ENCODE measurements at places on chromosomes 2 and 18.
A peak's percentile ranks its signal among the peaks of the same experiment; 100 is the strongest.

DNA sequence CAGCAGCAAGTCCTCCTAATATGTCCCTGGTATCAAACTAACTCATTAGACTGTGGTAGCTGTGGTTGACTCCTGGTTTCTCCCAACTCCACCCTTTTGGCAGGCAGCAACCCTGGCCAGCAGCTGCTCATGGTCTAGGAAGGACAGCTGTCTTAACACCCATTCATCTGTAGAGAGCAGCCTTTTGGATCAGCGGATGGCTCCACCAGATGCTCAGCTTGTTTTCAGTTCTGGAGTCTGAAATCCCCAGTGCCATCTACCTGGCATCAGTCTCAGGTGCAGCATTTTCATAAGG is 100.5 kb downstream of the SPOPL start:
- peak; percentile 88 for DNase-seq

- DNase-seq, result no peak
Observed at GRCh38 chr18:22728481-22729105, 204.5 kb upstream of the RBBP8 start.

GRCh38 chr2:237864940-237865622 is 5.7 kb downstream of the RAMP1 start:
- no peak for DNase-seq

DNA sequence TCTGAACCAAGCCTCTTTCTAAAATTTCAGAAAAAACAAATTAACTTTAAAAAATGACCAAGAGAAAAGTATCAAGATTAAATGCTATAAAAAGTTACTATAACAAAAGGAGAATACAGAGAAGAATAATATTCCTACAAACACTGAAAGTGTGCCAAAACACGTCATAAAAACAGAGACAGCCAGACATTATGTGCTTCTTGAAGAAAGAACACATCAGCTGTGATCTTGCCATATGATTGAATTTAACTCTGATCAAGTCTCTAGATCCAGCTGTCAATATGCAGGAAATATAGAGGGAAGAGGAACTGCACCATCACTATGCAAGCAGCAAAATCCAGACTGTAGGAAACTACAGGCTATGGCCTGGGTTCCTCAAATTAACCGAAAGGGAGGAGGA is 33.7 kb upstream of the COL5A2 start:
- DNase-seq, result no peak

GRCh38 chr2:241541564-241542277 is 16.8 kb upstream of the BOK start:
- DNase-seq, result no peak

GRCh38 chr2:61689568-61689967 is 151.4 kb upstream of the XPO1 start:
- DNase-seq, result no peak

GRCh38 chr2:207352978-207353671 is 176.6 kb upstream of the CREB1 start:
- DNase-seq, result no peak

- no peak for DNase-seq
Observed at GRCh38 chr2:233928594-233929351, 11.6 kb downstream of the TRPM8 start.

GRCh38 chr2:112001136-112001715 is 53.8 kb upstream of the TMEM87B start:
- no peak for DNase-seq

DNA sequence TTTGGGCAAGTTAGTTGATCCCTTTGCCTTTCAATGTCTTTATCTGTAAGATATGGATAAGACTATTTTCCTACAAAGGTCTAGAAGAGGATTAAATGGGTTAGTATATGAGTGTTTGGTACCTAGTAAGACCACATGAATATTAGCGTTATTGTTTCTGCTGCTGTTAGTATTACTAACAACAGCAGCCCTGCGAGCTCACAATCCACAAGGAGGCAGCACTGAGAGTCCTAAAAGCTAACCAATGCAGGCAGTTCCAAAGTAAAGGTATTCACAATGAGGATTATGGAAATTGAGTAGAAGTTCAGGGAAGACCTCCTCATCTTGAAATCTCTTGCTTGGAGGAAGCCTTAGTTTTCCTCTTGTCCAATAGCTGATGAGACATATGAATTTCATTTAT is 248.9 kb downstream of the TDRD15 start:
- peak; percentile 10 for DNase-seq

- no peak for DNase-seq
Observed at GRCh38 chr18:3875961-3876360, 426.0 kb downstream of the TGIF1 start.

DNA sequence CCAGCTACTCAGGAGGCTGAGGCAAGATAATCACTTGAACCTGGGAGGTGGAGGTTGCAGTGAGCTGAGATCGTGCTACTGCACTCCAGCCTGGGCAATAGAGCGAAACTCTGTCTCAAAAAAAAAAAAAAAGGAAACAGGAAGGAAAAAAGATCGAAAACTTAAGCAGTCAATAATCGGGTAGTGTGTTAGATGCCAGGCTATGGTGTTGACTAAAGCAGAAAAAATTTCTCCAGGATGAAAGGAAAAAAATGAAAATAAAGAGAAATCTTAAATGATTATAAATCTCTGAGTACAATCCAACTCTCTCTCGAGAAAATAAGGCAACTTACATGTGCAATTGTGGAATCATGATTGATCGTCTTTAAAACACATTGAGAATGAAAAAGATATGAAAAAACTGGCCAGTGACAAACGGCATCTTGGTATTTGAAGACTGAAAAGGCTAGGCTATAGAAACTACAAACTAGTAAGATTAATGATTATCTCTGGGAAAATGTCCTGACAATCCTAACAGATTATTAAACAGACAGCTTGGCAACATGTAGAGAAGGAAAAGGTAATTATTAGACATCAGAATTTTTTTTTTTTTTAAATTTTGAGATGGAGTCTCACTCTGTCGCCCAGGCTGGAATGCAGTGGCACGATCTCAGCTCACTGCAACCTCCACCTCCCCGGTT is 16.3 kb upstream of the EPHA4 start:
- no peak for DNase-seq

GRCh38 chr2:234410526-234410925 is 86.4 kb downstream of the ARL4C start:
- DNase-seq, result no peak

GRCh38 chr2:237128026-237128703 is 42.5 kb downstream of the COPS8 start:
- DNase-seq, result no peak

- DNase-seq, result no peak
Observed at GRCh38 chr2:17104454-17104853, 413.8 kb downstream of the RAD51AP2 start.

GRCh38 chr2:105149272-105149671 is 92.3 kb upstream of the GPR45 start:
- no peak for DNase-seq

- no peak for DNase-seq
Observed at GRCh38 chr2:159797225-159797542, 824 bp downstream of the CD302 start.

GRCh38 chr2:239692362-239692851 is 291.6 kb upstream of the HDAC4 start:
- peak; percentile 72 for DNase-seq

DNA sequence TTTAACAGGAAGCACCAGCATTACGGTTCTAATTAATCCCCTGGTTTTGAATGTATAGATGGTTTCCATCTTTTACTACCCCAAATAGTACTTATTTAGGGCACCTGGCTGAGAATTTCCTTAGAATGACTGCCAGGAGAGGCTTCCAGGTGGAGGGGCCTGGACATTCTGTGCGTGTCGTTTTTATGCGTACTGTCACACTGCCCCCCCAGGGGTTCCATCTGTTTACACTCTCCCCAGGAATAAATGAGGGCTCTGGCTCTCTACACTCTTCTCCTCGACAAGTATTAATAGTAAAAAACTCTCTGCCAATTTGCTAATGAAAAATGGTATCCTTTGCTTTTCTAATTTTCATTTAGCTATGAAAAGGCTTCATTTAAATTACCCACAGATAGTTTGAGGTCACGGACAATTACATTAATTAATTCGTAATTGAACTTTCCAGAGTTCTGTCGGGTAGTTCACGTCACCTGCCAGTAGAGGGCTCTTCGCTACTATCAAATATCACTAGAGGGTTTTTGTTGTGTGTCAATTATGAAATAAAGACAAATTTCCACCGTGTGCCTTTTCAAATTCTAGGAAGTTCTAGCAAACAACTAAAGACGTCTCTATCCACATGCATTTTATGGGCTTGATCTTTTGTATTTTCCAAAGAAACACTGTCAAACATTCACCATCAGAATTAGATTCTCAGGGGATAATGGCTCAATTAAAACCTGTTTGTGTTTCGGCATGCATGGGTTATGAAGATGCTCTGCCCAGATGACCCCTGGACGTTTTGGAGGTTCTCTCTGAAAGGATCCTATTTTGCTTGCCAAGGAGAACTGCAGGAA is 88.8 kb upstream of the ASB18 start:
- peak; percentile 4 for DNase-seq

- no peak for DNase-seq
Observed at GRCh38 chr2:187819624-187820023, 265.4 kb upstream of the TFPI start.

- DNase-seq, result no peak
Observed at GRCh38 chr18:68937029-68937599, 139.2 kb downstream of the CCDC102B start.

- DNase-seq, result no peak
Observed at GRCh38 chr2:23918837-23919489, 8.0 kb downstream of the ATAD2B start.

- DNase-seq, result no peak
Observed at GRCh38 chr2:127909019-127909418, 23.3 kb upstream of the AMMECR1L start.

DNA sequence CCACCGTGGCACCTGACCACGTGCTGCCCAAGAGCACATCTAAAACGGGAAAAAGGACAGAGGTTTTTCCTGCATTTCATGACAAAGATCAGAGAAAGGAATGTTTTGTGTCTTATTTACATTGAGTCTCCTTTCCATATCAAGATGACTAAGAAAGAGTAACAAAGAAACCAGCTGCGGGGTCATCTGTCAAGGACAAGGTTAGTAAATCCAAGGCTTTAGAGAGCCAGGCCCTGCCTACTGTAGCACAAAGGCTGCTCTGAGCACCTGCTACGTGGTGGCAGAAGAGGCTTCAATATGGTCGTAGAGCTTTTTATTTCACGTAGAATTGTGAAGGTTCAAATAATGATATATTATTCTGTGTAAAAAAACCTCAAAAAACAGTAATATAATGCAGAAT is 51.0 kb downstream of the PRELID3A start:
- no peak for DNase-seq

- no peak for DNase-seq
Observed at GRCh38 chr2:181130686-181131085, 150.3 kb downstream of the UBE2E3 start.

GRCh38 chr2:157929871-157930667 is 53.9 kb upstream of the ACVR1 start:
- no peak for DNase-seq

- DNase-seq, result no peak
Observed at GRCh38 chr2:159907909-159908308, 109.9 kb upstream of the CD302 start.

DNA sequence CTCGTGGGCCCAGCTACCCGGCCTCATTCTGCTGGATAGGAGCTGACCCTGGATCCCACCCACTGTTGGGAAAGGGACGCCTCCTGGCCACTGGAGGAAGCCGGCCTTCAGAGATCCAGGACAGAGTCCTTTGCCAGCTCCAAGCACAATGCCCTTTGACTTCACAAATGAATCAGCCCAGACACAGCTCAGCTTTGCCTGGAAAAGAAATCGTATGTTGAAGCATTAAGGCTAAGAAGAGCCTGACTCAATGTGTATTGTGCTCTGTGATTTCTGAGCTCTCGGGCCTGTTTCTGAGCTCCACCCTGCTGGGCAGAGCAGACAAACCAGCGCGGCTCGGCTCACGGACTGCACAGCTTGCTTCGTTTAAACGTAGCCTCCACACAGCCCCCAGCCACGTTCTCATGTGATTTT is 162.9 kb upstream of the APCDD1 start:
- DNase-seq, result no peak

DNA sequence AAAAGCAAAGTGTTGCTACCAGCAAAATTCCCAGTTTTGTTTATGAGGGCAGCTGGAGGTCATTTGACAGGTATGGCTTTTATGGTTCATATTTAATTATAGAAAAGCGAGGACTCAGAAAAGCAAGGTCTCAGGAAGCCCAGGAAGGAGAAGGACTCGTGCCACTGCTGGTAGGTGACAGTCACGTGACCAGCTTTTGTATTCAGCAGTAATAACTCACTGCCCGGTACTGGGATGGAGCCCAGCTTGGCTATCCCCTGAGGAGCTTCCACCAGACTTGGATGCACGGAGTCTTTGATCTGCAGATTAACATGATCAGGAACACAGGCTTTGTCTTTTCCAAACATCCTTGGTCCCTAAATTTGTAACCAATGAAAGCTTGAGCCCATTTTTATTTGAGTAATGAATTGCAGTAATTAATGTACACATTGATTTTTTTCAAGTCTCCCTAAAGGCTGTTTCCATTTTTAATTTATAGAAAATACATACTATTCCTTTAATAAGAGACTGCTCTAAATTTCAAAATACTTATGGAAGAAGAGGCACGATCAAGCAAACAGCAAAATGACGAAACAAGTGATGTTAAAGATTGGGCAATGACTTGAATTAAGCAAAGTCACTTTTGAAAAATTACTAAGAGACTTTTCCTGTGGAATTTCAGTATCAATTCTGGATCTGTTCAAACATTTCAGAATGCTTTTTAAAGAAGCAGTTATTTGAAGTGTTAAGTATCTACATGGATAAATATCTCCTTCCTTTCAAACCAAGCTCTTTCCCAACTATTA is 251.7 kb upstream of the HNRNPA3 start:
- no peak for DNase-seq

DNA sequence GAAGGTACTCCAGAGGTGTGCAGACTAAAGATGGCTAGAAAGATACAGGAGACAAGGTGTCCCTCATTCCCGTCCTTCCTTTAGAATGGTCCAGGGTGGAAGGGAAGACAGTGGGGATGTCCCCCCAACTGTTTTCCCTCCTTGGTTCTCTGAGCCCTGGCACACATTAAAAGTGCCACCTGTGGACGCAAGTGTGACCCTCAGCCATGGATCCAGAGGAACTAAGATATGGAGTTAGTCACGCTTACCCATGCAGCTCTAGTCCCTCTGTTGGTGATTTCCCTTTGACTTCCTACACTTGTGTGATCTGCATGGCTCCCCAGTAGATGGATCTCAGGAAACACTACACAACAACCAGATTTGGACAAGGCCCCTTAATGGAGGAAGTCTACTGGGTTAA is 113.1 kb upstream of the SRD5A2 start:
- DNase-seq, result no peak

DNA sequence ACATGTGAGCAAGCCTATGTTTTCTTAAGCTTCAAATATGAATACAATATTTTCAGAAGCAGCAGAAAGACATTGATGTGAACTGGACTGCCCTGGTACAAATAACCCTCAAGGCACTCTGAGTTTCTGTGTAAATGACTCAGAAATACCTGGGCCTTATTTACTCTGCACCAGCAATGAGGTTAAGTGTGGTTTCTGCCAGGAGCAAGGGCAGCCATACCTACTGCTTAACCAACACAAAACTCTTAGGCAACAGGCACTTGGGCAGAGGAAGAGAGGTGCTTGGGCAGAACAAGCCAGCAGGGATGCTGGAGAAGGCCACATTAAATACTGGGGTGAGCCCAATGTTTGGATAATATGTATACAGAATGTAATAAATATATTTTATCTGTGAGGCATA is 29.4 kb upstream of the ARL5A start:
- no peak for DNase-seq

- no peak for DNase-seq
Observed at GRCh38 chr2:123720760-123721159, 304.3 kb upstream of the CNTNAP5 start.

GRCh38 chr2:63048367-63049171 is 2.1 kb upstream of the OTX1 start:
- no peak for DNase-seq

GRCh38 chr2:188811522-188811921 is 162.7 kb upstream of the COL3A1 start:
- no peak for DNase-seq

Measured in NCI-H2171 (cell line).